ENCODE measurements at places on chromosomes 1 and 21.
A peak's percentile ranks its signal among the peaks of the same experiment; 100 is the strongest.

- no peak for DNase-seq
Measured at GRCh38 chr1:65105596-65105995, 42.4 kb upstream of the AK4 start.

- DNase-seq = peak; percentile 40
Measured at GRCh38 chr1:51518033-51518585, 957 bp downstream of the EPS15 start.

- DNase-seq = no peak
Measured at GRCh38 chr1:54819195-54819536, 18.0 kb upstream of the TTC22 start.

- no peak for DNase-seq
Measured at GRCh38 chr1:152539901-152540300, 25.6 kb downstream of the CRCT1 start.

Measured in hypothalamus (tissue), 51 donors.